Stimulated activated memory B cell treated with anti-CD40 and anti-IgM and Interleukin-4, amounts not matched to agents 10 μg/mL and 1 μg/mL and 100 μg/mL, for 72 hours (primary cell): ENCODE measurements at places on chromosomes 6 and 20.

GRCh38 chr6:93571346-93571745, 152.0 kb upstream of the EPHA7 start:
- ATAC-seq, result no peak

DNA sequence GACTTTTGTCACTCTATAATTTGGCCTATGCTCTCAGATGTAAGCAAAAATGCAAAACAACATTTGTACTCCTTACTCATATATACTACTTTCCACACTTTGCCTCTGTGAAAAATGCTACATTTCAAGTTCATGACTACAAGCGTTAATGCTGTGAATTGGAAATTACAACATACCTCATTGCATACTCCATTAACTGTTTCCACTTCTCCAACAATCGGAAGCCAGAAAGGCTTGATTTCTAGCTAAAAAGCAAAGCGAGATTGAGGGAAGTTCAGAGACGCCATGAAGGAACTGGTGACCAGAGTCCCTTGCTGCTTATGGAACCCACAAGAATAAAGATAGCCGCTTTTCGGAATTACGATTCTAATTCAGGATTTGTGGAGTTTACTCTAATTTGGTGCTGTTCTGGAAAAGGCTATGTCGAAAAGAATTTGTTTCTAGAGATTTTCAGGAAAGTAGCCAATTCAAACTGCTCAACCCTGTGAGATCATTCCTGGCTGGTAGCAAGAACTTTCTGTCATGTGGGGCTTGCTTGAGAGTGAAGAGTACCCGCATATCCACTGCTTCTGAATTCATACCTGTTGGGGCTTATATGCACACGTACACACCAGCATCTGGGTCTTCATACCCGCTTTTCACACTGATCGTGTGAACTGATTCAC, 98.0 kb upstream of the CITED2 start:
- no peak for ATAC-seq

DNA sequence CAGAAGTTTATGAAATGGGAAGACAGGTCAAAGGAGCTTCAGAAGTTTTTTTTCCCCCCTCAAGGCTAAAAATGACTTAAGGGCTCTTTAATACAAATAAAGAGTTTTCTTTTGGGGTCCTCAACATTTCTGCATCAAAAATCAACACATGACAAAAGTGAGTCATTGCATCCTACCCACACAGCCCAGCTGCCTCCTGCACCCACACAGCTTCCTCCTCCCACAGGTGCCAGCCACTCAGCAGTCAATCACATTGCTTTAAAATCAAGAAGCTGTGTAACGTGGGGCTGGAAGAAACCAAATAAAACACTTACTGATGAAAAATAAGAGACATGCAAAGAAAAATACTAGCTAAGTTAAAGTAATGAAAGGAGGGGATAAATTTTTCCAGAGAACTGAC, 68.5 kb downstream of the MAP3K5 start:
- peak; percentile 87 for ATAC-seq

DNA sequence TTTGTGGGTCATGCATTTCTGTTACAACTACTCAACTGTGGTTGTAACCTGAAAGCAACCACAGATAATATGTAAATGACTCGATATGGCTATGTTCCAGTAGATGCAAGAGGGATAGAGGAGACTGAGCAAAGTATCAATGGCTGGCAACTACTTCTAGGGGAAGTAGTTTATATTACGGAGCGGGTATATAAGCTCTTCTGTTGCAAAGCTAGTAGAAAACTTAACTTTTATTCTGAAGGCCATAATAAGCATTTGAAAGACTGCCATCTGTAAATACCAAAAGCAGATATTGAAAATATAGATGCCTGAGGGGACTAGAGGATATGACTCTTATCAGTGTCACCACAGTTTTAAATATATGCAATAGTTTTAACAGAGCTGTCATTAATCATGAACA, 655.3 kb downstream of the PHF3 start:
- no peak for ATAC-seq

GRCh38 chr6:149213829-149214228, 103.7 kb upstream of the TAB2 start:
- ATAC-seq, result peak; percentile 2

DNA sequence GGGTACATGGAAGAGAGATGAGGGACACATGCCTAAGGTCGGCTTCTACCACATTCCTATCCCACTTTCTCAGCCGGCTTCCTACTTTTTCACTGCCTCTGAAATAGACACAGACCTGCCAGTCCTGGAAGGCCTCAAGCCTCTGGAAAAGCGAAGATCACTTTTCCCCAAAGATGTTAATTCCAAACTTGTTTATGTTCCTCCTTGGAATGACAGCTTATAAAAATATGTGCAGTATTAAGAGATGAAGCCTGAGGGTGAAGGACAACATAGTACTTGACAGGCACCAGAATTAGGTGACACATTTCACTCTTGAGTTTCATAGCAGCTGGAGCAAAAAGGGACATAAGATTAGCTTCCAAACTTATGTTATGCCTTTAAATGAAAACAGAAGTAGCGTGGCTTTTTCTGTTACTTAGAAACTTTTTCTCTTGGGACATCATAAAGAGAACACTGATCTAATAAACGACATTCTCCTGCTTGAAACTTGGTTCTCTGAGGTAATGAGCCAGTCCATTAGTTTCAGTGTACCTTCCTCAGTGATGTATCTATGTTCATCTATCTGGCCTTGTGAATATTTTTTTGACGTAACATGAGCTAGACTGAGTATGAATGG, 25.3 kb downstream of the FOXO3 start:
- ATAC-seq, result no peak

DNA sequence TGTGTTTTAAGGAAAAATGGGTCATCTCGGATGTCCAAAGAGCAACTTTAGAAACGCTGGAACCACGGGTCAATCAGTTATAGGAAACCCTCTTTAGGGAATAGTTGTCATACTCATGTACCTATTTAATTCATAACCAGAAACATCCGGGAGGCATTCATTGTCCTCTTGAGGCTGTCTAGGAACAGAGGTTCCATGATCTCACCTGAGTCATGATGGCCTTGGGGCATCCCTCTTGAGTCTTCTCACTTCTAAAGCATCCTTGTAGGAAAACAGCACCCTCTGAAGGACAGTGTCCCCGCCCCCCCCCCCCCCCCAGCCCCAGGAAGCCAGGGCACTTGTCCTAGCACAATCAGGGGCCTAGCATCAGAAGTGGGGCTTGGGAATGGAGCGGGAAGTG, 46.3 kb upstream of the CDH4 start:
- ATAC-seq, result no peak

DNA sequence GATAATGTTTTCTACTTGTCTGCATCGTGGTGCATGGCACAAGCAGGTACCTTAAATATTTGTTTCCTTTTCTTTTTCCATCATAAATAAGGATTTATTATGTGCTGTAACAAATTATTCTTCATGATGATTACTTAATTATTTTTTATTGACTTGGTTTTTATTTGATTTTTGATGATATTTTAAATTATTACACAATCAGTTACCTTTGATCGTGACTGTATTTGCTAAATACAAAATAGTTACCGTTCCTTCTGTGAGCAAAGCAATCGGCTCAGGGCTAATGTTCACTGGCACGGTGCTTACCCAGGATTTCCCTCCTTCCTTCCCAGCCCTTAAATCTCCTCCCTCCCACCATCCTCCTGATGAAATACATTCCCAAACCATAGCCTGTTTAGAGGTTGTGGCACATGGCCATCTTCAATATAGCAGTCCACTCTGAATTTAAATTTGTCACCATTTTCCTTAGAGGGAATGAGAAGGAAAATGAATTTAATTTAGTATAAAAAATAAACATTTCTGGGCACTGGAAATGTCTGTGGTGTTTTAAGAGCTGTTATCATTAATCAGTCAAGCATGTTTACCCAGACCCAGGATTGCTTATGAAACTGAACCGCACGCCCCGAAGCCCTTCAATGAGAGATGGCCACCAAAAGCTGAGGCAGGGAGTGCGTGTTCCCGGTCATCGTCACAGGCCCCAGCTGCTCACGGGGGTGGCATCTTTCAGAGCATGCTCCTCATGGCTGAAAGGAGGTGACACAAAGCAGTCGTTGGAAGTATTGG, 23.0 kb upstream of the EXOC2 start:
- no peak for ATAC-seq

- ATAC-seq, result no peak
Observed at GRCh38 chr20:62795023-62795761, 1.1 kb upstream of the MRGBP start.

- ATAC-seq, result peak; percentile 56
Observed at GRCh38 chr6:158313989-158314388, 1.7 kb downstream of the TULP4 start.

DNA sequence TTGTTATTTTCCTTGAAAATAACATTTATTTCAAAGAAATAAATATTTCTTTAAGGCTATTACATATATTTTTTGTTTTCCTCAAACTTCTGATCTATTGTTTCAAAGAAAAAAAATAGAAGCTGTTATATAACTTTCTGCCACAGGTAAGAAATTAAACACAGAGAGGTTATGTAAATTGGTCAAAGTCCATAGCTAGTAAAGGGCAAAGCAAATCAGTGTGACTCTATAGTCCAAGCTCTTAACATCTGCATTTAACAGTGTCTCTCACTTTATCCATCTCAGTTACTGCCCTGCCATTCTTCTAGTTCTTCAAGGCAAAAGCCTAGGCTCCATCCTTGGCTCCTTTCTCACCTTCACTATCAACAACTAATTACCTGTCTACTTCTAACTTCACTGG, 57.1 kb downstream of the RWDD2A start:
- ATAC-seq, result no peak

- ATAC-seq, result no peak
Observed at GRCh38 chr6:2020909-2021308, 224.5 kb downstream of the GMDS start.

GRCh38 chr6:147131532-147132128, 72.6 kb upstream of the STXBP5 start:
- no peak for ATAC-seq
